ENCODE measurements at places on chromosomes 6 and 20. TPM values are rescaled to one million over a fixed set of nuclear protein-coding genes. Genes with fewer than 3 reads are reported as not detected.

GRCh38 chr20:60883496-60883895, 368.6 kb upstream of the CDH4 start:
- no peak for DNase-seq

DNA sequence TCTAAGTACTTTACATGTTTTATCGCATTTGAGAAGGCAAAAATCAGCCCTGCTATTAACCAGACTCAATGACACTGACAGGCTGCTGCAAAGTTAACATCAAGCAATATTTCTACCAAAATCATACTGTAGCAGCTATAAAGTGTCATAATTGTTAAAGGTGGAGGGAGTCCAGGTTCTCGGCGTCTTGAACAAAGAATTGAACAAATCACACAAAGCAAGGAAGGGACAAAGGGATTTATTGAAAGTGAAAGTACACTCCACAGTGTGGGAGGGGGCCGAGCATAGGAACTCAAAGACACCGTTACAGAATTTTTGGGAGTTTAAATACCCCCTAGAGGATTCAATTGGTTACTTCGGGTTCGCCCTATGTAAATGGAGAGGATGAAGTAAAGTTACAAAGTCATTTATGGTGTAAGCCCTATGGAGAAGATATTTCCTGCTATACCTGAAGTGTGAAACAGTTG, 12.9 kb upstream of the ZNF391 start:
- no peak for DNase-seq

DNA sequence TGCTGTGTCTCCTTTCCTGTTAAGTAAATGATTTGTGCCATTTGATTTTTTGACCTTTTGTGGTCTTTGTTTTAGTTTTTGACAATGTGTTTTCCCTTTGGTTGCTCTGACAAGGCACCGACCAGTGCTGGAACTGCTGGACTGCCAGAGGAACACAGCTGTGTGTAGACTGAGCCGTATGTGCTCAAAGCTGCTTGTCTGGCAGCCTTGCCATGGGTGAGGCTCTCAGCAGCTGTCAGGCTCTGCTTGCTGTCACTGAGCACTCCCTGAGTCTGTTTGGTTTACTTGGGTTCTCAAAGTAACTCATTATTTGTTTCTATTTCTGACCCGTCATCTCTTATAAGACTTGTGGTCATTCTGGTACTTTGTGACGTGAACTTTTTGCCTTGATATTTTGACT, 15.1 kb upstream of the SNRPB start:
- no peak for DNase-seq

- DNase-seq = peak; percentile 26
These were observed 279.7 kb downstream of the CDC5L start for GRCh38 chr6:44667226-44667625.

OR12D3 gene
- not detected for total RNA-seq
